ENCODE measurements at places on chromosomes 2 and 18.
A peak's percentile ranks its signal among the peaks of the same experiment; 100 is the strongest.

DNA sequence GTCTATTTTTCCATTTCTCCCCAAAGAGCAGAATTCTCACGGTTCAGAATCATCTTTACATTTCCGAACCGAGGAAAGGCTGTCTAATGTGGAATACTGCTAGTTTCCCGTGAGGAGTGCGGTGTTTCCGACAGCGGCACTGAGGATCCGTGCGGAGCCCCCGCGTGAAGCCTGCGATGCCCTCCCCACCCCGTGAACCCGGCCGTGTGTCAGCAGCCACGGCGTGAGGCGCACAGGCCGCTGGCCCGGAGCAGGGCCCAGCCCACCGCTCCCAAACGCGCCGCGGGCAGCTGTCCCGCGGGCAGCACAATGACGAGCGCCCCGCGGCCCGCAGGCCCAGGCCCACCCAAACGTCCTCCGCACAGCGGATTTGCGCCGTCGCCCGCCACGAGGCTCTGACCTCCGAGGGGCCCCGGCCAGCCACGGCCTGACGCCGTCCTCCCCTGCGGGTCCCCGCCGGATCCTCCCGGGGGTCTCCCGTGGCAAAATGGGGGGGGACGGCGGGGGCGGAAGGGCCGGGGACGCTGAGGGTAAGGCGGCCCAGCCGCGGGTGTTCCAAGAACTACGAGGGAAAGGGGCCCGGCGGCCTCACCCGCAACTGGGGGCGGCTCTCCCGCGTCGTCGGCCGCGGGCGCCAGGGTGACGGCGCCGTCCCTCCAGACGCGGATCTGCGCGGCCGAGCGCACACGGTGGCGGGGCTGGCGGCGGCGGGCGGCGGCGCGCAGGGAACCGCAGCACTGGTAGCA lies 796 bp downstream of the SPIRE1 start:
- peak; percentile 88 for DNase-seq

- no peak for DNase-seq
Measured at GRCh38 chr2:71688530-71688929, 235.2 kb downstream of the DYSF start.

- DNase-seq = no peak
Measured at GRCh38 chr2:121472470-121472993, 58.1 kb upstream of the RNU4ATAC start.

DNA sequence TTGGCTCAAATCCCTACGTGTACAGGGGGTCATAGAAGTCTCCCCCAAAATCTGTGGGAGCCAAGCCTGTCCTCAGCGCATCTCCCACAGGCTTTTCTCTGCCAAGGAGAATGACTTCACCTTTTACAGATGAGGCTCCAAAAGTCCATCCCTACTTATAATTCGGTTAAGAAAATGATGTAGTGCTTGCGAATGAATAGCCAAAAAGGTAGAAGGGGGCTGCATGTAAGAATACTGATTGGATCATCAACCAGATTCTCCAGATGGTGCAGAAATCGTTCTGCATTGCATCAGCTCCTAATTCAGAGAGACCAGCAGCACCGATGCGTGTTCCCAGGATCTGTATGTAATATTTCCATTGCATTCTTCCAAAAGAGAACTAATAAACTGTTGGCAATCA lies 91.9 kb downstream of the EPHA4 start:
- DNase-seq = no peak

- no peak for DNase-seq
Measured at GRCh38 chr2:157501026-157501425, 57.1 kb upstream of the CYTIP start.
